ENCODE measurements at places on chromosomes 2 and 18.

DNA sequence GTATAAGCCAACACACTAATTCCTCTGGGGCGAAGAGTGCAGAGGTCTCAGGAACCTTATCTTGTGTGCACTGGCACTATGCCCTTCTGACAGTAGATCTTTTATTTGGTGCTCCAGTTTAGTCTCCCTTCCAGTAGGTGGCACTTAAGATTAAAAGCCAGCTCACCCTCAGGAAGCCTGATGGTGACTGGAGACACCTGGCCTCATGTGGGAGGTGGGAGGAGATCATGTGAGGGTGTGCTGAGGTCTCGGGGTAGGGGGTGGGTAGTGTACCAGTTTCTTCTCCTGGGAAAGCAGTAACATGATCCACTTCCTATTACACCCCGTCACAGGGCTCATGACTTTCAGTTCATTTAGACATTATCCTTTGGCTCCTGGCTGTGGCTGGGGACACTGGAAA lies 654.9 kb downstream of the ADCYAP1 start:
- no peaks in the 10 kb centered on the region for H3K36me3 ChIP-seq
- DNase-seq: no peak
- H3K4me1 ChIP-seq: no peaks in the 10 kb centered on the region

DNA sequence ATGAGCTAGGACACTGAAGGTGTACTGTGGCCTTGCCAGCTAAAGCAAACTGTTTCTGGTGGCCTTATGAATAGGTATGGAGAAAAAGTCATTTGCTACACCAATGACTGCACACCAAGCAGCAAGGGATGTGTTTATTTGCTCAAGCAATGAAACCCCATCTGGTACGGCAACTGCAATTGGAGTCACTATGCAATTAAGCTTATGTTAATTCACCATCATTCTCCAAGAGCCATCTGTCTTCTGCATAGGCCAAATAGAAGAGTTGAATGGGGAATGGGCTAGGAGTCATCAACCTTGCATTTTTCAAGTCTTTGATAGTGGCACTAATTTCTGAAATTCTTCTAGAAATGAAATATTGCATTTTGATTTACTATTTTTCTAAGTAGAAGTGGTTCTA lies 372.0 kb downstream of the KCNJ3 start:
- H3K36me3 ChIP-seq: no peaks in the 10 kb centered on the region
- no peaks in the 10 kb centered on the region for H3K27me3 ChIP-seq
- no peak overlapping the region for H3K4me3 ChIP-seq
- no peak overlapping the region for H3K27ac ChIP-seq

DNA sequence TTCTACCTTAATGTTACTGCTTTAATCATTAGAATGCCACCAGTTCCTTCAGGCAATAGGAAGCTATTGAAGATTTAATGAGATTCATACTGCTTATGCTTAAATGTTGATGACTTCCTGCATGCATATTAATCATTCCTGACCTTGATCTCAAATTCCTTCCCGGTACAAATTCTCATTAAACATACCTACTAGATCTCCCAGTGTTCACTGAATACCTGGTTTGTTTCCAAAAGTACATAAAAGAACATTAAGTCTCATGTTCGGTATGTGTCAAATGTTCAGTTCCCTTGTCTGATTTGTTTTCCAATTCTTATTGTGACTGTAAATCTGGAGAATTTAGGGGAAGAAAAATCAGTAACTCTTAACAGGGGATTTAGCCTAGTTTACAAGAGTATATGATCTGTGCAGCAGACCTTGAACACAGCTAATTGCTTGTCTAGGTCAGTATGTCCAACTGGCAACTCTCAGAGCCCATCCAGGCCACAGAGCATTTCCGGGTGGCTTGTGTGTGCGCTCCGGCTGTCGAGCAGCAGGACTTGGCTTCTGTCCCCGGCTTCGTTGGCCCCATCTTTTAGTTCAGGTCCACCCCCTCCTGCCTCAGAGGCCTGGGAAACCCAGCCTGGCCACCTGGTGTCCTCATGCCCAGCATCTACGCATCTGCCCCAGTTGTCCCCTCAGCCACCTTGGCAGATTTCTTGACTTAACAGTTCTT lies 13.1 kb downstream of the METAP1D start:
- H3K4me3 ChIP-seq: no peak overlapping the region
- no peak for DNase-seq
- H3K27ac ChIP-seq: no peak overlapping the region

- no peak overlapping the region for H3K4me3 ChIP-seq
- no peak for DNase-seq
- no peaks in the 10 kb centered on the region for H3K4me1 ChIP-seq
- H3K27me3 ChIP-seq: no peaks in the 10 kb centered on the region
These were observed 238.8 kb upstream of the HDAC4 start for GRCh38 chr2:239639421-239640185.

DNA sequence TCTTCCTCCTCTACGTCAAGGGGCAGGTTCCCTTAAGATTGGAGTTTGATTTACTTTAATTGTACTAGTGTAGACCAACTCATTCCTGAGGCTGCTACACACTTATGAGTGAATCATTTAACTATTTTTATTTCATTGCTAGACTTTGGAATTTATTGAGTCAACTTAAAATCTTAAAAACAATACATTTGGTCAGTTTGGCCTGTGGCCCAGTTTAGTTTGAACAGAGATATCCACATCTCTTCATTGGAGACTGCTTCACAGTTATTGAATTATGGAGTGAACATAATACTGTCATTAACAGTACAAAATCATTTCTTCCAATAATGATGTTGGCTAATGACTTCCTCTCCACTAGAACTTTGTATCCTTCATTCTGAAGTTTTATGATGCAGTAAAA lies 34.5 kb upstream of the STPG4 start:
- H3K4me3 ChIP-seq: no peak overlapping the region
- no peak overlapping the region for H3K27ac ChIP-seq
- no peaks in the 10 kb centered on the region for H3K36me3 ChIP-seq
- DNase-seq: no peak
- peaks cover 10% of the 10 kb centered on the region for H3K27me3 ChIP-seq

GRCh38 chr2:232260075-232260474 lies 118.5 kb upstream of the ALPP start:
- H3K4me1 ChIP-seq: no peaks in the 10 kb centered on the region
- DNase-seq: no peak
- peaks cover 16% of the 10 kb centered on the region for H3K36me3 ChIP-seq

DNA sequence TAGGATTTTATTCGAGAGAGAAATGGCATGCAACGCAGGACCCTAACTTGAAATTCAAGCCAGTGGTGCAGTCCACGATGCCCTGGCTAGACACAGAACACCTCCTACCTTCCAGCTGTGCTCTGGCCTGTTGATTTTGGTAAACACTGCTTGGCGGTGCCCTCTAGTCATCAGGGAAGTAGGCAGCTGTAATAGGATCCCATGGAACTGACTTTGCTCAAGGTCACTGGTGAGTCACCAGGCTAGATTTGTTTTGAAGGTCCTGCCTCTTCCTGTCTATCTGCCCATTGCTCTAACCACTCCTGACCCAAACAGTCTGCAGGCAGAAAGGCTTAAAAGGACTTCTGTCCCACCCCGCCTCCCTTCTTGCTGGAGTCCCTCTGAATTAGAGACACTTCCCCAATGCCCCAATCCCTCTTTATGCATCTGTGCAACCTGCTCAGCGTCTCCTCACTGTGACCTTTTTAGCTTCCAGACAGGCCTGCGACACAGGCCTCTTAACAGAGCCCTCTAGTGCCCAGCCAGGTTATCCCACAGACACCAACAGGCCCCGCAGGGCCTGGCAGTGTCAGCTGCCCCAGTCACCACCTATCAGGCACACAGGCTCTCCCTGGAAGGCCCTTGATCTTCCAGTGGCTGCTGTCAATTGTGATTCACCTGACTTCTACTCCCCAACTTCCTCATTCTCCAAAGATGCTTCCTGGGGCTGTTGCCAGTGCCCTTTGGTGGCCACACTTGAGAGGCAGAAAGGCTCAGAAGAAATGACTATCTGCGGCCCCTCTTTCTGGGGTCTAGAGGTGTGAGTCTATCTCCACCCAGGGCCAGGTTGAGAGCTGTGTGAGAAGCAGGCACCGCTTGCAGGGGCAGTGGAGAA lies 5.2 kb downstream of the TMEM127 start:
- peak; percentile 40 for DNase-seq
- no peaks in the 10 kb centered on the region for H3K27me3 ChIP-seq
- no peak overlapping the region for H3K4me3 ChIP-seq
- peaks cover 13% of the 10 kb centered on the region for H3K36me3 ChIP-seq
- peak overlapping the region; percentile 33 for H3K27ac ChIP-seq

DNA sequence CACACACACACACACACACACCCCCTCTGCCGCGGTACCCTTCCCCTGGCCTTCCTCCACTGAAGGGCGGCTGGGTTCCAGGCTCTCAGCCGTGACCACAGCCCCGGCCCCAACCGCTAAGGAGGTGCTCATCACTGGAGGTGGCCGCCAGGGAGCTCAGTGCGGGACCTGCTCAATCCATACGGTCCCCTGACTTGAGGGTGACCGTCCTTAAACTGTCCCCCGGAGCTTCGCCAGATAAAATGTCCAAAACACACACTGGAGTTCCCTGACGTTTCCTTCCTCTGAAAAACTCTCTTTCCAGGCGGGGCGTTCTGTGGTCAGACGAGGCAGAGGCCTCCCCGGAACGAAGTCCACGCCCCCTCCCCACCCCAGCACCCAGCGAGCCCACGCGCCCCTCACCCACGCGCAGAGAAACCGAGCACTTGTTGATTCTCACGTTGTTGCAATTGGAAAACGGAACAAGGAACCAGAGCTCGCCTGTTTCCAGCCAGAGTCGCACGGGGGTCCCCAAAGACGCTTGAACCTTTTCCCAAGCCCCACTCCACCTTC lies 1.4 kb downstream of the MBP start:
- peaks cover 67% of the 10 kb centered on the region for H3K4me1 ChIP-seq
- H3K27ac ChIP-seq: peak overlapping the region; percentile 96
- DNase-seq: peak; percentile 64
- no peaks in the 10 kb centered on the region for H3K27me3 ChIP-seq
- H3K36me3 ChIP-seq: peaks cover 35% of the 10 kb centered on the region

GRCh38 chr2:29687121-29687520 lies 234.3 kb downstream of the ALK start:
- H3K27me3 ChIP-seq: peaks cover 10% of the 10 kb centered on the region
- no peak for DNase-seq
- no peak overlapping the region for H3K4me3 ChIP-seq
- no peaks in the 10 kb centered on the region for H3K4me1 ChIP-seq

GRCh38 chr2:27152796-27153464 lies 4.1 kb downstream of the TCF23 start:
- no peaks in the 10 kb centered on the region for H3K36me3 ChIP-seq
- H3K27ac ChIP-seq: no peak overlapping the region
- H3K4me1 ChIP-seq: peaks cover 2% of the 10 kb centered on the region
- no peak overlapping the region for H3K4me3 ChIP-seq
- DNase-seq: no peak

- peak; percentile 2 for DNase-seq
- H3K27ac ChIP-seq: no peak overlapping the region
- H3K27me3 ChIP-seq: no peaks in the 10 kb centered on the region
- no peak overlapping the region for H3K4me3 ChIP-seq
- no peaks in the 10 kb centered on the region for H3K36me3 ChIP-seq
- no peaks in the 10 kb centered on the region for H3K4me1 ChIP-seq
These were observed 152.6 kb upstream of the EPHA4 start for GRCh38 chr2:221724631-221725203.

GRCh38 chr2:66702301-66702700 lies 267.4 kb downstream of the MEIS1 start:
- H3K4me1 ChIP-seq: no peaks in the 10 kb centered on the region
- H3K36me3 ChIP-seq: no peaks in the 10 kb centered on the region
- H3K27me3 ChIP-seq: no peaks in the 10 kb centered on the region
- H3K4me3 ChIP-seq: no peak overlapping the region
- H3K27ac ChIP-seq: no peak overlapping the region
- DNase-seq: no peak

DNA sequence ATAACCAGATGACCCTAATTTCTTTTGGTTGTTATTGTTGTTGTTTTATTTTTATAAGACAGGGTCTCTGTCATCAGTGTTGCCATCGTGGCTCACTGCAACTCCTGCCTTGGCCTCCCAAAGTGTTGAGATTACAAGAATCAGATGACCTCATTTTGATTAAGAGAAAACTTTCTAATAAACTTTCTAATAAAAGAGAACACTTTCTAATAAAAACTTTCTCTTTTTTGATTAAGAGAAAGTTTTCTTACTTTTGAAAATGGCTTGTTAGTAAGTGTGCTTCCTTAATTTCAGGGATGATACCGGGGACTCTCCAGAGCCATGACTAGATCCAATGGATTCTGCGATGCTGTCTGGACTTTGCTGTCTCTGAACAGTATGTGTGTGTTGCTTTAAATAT lies 7.7 kb downstream of the CENPA start:
- peaks cover 5% of the 10 kb centered on the region for H3K27me3 ChIP-seq
- no peak for DNase-seq
- H3K27ac ChIP-seq: no peak overlapping the region
- H3K4me3 ChIP-seq: no peak overlapping the region
- H3K4me1 ChIP-seq: no peaks in the 10 kb centered on the region

GRCh38 chr18:62558015-62558663 lies 35.3 kb downstream of the ZCCHC2 start:
- DNase-seq: no peak
- no peaks in the 10 kb centered on the region for H3K27me3 ChIP-seq
- H3K4me3 ChIP-seq: no peak overlapping the region
- H3K27ac ChIP-seq: no peak overlapping the region

All from activated naive CD8-positive, alpha-beta T cell treated with anti-CD3 and anti-CD28 coated beads, Interleukin-2, amount 50 U/mL, for 24 hours (primary cell).